ENCODE measurements at places on chromosomes 4 and X.

GRCh38 chr4:2515830-2516550 lies 20.5 kb upstream of the FAM193A start:
- no peak for DNase-seq

DNA sequence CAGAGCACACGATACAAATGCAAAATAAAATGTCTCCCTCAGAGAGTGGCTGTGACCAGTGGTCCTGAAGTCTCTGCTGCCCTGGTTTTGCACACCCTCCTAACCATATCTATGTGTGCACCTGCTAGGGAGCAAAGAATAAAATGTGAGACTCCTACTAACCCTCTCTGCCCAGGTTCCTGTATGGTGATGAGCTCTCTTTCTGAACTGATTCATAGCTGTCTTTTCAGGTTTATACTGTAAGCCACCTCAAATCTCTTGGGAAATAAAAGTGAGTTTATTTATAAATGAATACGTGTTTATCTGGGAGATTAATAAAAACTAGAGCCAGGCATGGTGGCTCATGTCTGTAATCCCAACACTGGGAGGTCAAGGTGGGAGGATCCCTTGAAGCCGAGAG lies 126.0 kb upstream of the RBPJ start:
- DNase-seq, result no peak

DNA sequence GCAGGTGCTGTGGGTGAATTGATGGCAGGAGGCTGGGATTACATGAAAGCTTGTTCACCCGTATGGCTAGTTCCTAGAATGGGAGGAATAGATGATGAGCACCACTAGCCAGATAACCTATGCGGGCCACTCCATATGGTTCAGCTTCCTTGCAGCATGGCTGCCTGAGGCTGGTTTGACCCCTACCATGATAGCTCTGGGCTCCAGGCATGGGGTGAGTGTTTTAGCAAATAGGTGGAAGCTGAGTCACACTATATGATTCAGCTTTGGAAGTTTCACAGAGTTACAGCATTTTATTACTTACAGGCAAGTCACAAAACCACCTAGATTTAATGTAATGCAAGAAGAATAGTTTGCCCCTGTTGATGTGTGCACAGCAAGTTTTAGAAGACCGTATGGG lies 603.2 kb downstream of the STIM2 start:
- no peak for DNase-seq

- DNase-seq, result no peak
Measured at GRCh38 chr4:146124023-146124680, 51.4 kb upstream of the LSM6 start.

DNA sequence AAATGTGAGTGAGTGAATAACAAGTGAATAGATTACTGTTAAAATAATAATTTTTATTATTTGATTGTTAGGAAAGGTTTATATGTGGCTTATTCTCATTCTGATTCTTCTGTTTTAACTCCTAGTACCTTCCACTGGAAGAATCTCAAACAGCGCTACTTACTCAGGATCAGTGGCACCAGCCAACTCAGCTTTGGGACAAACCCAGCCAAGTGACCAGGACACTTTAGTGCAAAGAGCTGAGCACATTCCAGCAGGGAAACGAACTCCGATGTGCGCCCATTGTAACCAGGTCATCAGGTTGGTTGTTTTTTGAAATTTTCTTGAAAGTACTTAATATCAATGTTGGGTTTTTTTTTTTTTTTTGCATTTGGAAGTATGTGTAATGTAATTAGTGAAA lies 117.6 kb upstream of the BMPR1B start:
- no peak for DNase-seq
